ENCODE measurements at places on chromosomes 11 and 22. TPM values are rescaled to one million over a fixed set of nuclear protein-coding genes. Genes with fewer than 3 reads are reported as not detected.

Gene P4HA3
- 10.2 TPM for total RNA-seq

Gene SCN3B
- total RNA-seq, result 0.35 TPM

Gene DSCAML1
- 10.1 TPM for total RNA-seq

Gene CRYBB3
- not detected for total RNA-seq

Gene CTTN
- 450 TPM for total RNA-seq

Gene ARFGAP2
- total RNA-seq, result 116 TPM

Gene MAP6
- total RNA-seq, result 3.2 TPM

Gene IFT27
- 10.3 TPM for total RNA-seq

Gene SMIM35
- total RNA-seq, result not detected

Gene RASGRP2
- 0.05 TPM for total RNA-seq

Gene RHOD
- 24.5 TPM for total RNA-seq

Gene PHETA2
- 9.3 TPM for total RNA-seq

Gene MRGPRX3
- not detected for total RNA-seq

Gene VEGFB
- 14.7 TPM for total RNA-seq

Gene UBE2L6
- 24.7 TPM for total RNA-seq

Gene LYVE1
- 0.05 TPM for total RNA-seq

Gene CLMP
- total RNA-seq, result 48.9 TPM

Gene OR8K1
- not detected for total RNA-seq

Gene MMP12
- total RNA-seq, result 0.80 TPM

Gene C11orf87
- not detected for total RNA-seq

Gene RFPL2
- 0.10 TPM for total RNA-seq

Gene RBMXL2
- not detected for total RNA-seq

Gene ALKBH8
- 8.9 TPM for total RNA-seq

Gene SUN2
- 101 TPM for total RNA-seq

Gene OR51B5
- not detected for total RNA-seq

Gene DEUP1
- total RNA-seq, result not detected

Gene CUL5
- 43.8 TPM for total RNA-seq

Gene PPP2R5B
- total RNA-seq, result 22.9 TPM

Gene FOXRED2
- 8.0 TPM for total RNA-seq

Gene PSMD13
- 172 TPM for total RNA-seq

Gene SMTNL1
- not detected for total RNA-seq

Gene MS4A6E
- not detected for total RNA-seq

Gene PRODH
- total RNA-seq, result 4.3 TPM

Gene RAB36
- 17.1 TPM for total RNA-seq

All from renal cortical epithelial cell (primary cell).